ENCODE measurements at places on chromosomes 11 and 22.

GRCh38 chr22:31588970-31589675 is 72.9 kb downstream of the PISD start:
- no peak for DNase-seq

GRCh38 chr11:4181782-4182721 is 87.5 kb downstream of the RRM1 start:
- no peak for DNase-seq

- DNase-seq, result no peak
Observed at GRCh38 chr11:67572747-67573419, 10.7 kb upstream of the GSTP1 start.

GRCh38 chr11:34809191-34810106 is 106.7 kb downstream of the APIP start:
- no peak for DNase-seq

DNA sequence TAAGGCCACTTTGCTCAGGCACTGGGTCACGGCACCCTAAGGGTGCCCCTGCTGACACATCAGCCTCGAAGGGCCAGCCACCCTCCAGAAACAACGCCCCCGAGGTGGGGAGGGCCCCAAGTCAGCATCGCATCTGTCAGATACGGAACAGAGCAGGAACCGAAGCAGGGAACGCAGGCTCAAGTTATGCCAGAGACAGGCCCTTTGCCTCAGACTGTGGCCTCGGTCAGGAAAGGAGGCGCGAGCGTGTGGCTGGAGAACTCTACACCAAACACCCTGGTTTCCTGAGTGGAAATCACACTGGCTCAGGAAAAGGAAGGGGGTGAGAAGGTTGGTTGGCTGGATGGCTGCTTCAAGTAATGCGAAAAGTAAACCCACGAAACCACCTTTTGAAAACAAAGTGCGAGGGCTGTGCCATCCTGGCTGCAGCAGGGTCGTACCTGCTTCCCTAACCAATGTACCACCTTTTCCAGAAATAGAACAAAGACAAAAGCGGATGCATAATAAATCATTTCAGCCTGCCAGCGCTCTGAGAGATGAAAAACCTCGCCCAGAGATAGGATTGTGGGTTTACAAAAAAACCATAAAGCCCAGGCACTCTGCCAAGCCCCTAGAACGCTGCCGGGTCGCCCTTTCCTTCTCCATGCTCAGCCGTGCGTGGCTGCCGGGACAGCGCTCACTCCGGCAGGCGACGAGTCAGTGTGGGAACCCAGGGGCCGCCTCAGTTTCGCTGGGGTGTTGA is 38.6 kb downstream of the TRMU start:
- DNase-seq, result no peak

GRCh38 chr22:45240810-45241631 is at the start of gene KIAA0930:
Gene KIAA0930, minus strand, starts transcription at chr22:45240894. Its CDS starts 191 bp downstream, at chr22:45240703.
- peak; percentile 77 for DNase-seq

- DNase-seq, result no peak
Observed at GRCh38 chr22:38724926-38725571, 19.3 kb downstream of the GTPBP1 start.

- no peak for DNase-seq
Observed at GRCh38 chr11:78291503-78292108, 102.9 kb downstream of the USP35 start.

GRCh38 chr11:128502726-128503125 is 84.6 kb downstream of the ETS1 start:
- no peak for DNase-seq

GRCh38 chr22:39519681-39520225 is 609 bp upstream of the ATF4 start:
- DNase-seq, result peak; percentile 95

DNA sequence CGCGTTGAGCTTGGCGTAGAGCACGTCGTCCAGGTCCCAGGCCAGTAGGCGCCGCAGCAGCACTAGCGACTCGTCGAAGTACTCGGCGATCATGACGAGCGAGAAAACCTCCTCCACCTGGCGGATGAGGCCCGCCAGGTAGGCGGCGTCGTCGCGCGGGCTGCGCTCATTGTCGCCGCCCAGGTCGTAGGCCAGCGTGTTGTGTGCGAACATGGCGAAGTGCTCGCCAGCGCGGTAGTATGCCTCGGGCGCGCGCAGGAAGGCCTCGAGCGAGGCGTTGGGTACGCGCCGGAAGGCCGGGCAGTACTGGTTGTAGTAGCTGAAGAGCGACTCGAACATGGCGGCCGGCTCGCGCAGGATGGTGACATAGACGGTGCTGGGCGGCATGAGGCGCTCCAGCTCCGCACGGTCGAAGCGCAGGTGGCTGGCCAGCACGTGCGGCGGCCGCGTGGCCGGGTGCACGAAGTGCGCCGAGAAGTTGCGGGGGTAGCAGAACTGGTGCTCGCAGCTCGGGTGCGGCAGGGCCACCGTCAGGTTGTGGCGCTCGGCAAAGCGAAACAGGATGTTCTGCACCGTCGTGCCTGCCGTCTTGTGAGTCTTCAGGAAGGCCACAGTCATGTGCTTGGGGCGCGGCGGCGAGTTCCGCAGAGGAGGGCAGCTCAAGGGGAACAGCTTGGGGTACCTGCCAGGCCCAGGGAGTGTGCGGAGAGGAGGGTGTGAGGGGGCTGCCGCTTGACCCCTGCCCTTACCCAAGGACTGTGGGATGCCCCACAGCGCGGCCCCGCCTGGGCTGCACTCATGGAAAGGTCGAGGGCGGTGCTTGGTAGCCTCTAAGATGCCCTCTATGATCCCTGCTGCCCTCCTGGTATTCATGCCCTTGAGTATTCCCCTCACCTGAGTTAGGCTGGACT is 5.7 kb downstream of the GAL3ST3 start:
- DNase-seq, result no peak

DNA sequence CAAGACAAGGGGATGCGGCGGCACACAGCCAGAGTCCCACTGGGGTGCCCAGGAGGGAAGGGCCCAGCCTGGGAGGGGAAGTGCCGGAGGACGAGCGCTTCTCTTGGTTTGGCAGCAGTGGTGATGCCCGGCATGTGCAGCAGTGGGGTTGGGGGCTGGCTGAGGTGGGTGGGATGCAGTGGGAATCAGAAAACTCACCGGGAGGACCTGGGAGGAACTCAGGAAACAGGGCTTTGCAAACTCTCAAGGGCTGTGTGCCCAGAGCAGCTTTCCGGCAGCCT is 3.0 kb downstream of the FERMT3 start:
- DNase-seq, result no peak

- DNase-seq, result no peak
Observed at GRCh38 chr11:128505449-128506065, 81.8 kb downstream of the ETS1 start.

DNA sequence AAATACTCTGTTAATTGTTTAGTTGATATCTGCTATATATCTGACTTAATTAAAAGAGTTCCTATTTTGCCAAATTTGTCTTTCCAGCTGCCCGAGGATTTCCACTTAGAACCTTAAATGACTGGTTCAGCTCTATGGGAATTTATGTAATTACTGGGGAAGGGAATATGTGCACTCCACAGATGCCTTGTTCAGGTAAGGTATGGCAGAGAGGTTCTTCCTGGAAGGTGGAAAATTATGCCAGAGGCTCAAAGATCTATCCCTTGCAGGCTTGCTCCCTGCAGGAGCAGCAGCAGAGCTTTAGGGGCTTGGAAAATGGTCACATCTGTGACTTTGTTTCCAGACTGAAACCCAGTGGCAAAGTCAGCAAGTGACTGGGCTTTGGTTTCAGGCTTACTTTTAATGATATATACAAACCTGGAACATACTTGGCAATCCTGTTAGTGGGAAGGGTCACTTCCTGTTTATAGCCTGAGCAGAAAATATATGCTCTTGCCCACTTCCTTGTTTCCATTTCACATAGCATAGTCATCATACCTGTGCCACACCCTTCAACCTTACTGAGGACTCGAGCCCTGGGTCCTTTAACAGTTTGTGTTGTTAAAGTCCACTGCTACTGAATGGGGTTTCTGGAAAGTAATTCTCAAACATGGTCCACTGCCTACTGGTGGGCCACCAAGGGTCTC is 23.7 kb downstream of the WBP2NL start:
- DNase-seq, result no peak

DNA sequence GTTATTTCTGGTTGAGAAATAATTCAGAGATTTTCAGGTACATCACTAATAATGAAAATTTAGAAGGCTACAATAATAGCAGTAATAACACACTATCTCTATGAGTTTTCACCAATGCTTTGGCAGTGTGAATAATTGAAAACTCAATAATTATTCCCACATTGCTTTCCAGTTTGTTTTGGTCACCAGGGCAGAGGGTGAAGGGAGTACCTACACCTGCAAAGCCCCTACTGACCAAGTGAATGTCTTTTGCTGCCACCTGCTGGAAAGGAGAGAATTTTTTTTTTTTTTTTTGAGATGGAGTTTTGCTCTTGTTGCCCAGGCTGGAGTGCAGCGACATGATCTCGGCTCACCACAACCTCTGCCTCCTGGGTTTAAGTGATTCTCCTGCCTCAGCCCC is 3.2 kb downstream of the NELL1 start:
- no peak for DNase-seq

GRCh38 chr11:128596250-128596649 is 8.9 kb upstream of the ETS1 start:
- no peak for DNase-seq

DNA sequence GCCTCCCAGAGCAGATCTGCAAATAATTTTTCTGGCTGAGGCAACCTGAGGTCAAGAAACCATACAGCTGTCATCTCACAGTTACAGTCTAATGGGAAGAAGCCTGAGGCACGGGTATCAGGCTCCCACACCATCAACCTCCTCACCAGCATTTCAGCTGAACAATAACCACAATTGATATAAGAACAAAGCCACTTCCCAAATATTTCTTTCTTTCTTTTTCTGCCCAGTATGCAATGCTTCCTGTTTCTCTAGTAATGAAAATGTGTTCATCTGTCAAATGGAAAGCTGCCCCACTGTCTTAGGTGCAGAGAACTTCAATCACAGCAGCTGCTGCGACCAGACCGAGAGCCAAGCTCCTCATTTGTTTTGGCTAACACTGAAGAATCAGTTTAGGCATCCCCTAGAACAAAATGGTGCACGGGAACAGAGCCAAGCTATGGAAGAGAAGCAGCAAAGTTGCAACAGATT is 108.4 kb downstream of the BLID start:
- no peak for DNase-seq

GRCh38 chr11:21711341-21711740 is 481.5 kb upstream of the ANO5 start:
- DNase-seq, result no peak

DNA sequence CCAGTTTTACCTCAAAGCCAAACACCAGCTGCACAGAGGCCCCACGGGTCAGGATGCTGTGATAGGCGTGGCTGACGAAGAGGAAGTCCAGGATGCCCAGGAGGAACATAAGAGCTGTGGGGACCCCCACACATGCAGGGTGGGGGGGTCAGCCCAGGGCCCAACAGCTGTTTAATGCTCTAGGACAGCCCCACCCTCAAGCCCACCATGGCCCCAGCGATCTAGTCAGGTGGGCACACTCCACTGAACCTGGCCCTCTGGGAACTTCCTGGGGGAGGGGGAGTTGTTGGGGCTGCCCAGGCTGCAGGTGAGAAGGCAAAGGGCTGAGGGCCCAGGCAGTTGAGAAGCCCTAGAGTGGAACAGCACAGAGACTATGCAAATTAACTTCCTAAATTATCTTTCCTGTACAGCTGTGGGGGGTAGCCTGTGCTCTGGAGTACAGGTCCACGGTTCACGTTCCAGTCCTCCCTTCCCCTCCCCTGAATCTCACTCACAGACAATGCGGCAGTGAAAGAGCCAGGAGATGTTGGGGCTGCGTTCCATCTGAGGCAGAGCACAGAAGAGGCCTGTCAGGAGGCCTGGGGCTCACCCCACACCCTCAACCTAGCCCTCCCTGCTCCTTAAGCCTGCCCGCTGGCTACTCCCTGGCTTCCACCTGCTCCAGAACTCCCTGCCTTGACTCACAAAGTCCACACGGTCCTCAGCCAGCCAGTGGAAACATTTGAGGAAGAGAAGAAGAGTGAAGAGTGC is 1.9 kb downstream of the SYVN1 start:
- DNase-seq, result no peak

GRCh38 chr22:36417281-36417686 is 29.5 kb upstream of the MYH9 start:
- DNase-seq, result no peak

- DNase-seq, result no peak
Observed at GRCh38 chr11:64247729-64248531, 1.2 kb upstream of the PPP1R14B start.

GRCh38 chr11:74256378-74257133 is 54.9 kb downstream of the P4HA3 start:
- DNase-seq, result no peak

DNA sequence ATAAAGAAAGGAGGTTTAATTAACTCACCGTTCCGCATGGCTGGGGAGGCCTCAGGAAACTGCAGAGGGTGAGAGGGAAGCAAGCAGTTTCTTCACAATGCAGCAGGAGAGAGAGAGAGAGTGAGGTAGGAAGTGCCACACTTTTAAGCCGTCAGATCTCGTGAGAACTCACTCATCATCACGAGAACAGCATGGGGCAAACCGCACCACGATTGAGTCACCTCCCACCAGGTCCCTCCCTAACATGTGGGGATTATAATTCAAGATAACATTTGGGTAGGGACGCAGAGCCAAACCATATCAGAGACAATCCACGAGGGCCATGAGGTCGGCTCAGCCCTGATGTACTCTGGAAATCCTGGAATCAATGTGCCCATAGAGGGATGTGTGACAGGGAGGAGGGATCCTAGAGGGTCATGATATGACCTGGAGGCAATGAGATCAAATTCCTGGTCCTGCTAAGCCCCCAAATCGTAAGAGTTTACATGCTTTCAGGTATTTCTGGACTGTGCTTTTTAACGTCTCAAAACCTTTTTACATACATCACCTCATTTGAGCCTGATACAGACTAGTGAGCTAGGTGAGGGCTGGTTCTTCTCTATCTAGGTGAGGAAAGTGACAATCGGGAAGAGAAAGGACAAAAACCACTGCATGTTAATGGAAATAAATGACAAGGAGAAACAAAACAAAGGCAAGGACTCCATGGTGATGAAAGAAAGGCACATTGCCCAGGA is 19.5 kb upstream of the RASSF10 start:
- no peak for DNase-seq

- no peak for DNase-seq
Observed at GRCh38 chr11:112734207-112734606, 227.0 kb upstream of the NCAM1 start.

GRCh38 chr11:44483919-44484610 is 81.4 kb upstream of the CD82 start:
- DNase-seq, result no peak

DNA sequence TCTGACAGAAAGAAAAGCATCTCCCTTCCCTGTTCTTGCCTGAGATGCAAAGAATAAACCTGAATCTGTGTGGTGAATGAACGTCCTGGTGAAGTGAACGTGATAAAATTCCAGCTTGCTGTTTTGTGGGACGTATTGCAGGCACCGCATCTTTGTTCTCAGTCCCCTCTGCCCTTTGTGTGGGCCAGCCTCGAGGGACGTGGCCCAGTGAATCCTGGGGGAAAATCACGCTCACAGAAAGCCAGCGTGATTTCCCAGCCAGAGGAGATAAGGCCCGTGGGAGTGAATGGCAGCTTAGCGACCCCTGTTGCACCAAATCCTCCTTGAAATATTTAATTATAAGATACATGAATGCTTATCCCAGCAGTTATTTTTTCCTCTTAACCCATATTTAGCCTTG is 129.1 kb downstream of the COMMD9 start:
- no peak for DNase-seq

- DNase-seq, result no peak
Observed at GRCh38 chr11:34028425-34028824, 23.1 kb upstream of the CAPRIN1 start.

Measured in activated CD4-positive, alpha-beta T cell treated with anti-CD3 and anti-CD28 coated beads for 24 hours (primary cell).